ENCODE measurements at places on chromosomes 2 and 18.

GRCh38 chr2:224211181-224211480, 172.0 kb upstream of the SERPINE2 start:
- DNase-seq: no peak

DNA sequence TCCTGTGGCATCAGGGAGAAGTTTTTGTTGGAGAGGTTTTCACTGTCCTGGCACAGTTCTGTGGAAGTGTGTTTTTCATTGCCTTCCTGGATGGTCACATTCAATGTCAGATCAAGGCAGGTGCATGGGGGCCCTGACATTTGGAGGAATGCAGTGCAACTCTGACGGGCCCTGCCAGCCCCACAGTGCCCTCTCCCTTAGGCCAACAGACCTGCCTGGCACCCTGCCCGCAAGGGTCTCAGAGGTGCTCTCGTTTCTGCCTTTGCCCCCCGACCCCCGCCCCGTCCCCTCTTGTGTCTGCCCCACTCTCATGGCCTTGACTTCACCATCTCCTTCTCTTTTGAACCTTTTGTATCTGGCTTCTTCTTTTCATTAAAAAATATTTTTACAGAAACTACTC, 257.2 kb upstream of the HDAC4 start:
- no peak for DNase-seq

GRCh38 chr2:71070294-71071093, 2.0 kb downstream of the NAGK start:
- DNase-seq: no peak

DNA sequence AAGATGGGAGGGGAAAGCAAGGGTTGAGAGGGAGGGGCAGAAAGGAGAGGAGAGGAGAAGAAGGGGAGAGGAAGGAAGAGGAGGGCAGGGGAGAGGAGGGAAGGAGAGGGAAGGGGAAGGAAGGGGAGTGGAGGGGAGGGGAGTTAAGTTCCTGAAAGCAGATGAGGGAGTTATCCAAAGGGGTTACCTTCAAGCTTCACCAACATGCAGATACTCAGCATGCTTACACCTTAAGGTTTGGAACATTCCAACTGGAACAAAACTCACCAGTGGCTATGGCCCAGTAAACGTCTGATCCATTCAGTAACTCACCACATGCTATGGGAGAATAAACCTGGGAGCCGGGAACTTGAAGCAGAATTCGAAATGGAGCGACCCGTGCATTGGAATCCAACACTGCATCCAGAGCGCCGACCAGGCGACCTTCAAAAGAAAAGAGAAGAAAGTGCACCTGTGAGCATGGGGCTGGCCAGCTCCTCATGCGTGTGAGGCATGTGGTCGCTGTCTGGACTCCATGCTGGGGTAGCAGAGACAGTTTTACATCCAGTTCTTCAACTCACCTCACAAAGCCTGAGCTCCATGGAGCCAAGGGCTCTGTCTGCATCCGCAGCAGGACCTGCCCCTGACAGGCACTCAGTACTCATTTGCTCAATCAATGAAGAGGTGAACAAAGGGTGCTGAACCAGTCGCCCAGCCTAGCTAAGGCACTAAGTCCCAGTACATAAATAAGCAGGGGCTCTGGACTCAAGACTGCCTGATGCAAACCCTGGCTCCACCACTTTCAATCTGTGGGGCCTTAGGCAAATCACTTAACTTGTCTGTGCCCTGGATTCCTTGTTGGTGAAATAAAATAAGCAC, 61.0 kb downstream of the TBC1D8 start:
- no peak for DNase-seq

DNA sequence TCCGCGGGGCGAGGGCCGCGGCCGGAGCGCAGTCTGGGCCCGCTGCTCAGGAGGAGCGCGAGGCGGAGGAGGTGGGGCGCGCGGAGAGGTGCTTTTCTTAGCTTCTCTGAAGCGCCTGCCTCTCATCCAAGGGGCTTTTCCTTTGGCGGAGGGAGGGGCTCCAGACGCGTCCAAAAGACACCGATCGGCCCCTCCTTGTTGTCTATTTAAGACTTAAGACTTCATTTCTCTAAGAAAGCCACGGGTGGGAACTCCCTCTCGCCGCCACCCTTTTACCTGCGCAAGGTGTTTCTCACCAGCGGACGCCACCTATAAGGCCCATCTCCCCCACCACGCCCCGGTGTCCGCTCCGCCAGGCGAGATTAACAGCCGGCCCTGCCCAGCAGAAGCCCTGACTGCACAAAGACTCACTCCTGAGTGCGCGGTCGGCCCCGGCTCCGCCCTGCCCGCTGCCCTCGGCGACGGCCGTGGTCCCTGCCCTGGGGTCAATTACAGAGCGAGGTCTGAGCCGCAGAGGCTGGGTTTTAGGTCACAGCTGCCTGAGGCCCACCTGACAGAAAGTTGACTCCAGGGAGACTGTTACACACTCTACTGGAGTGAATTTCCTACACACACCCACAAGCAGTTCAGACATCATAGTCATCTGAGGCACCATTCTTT, at the start of gene DSC2:
TSS of gene DSC2 (minus strand) at position 397 of the 660 bp plus-strand sequence. CDS start 450 bp downstream, outside the sequence.
- DNase-seq: peak; percentile 81

GRCh38 chr2:66073172-66073571, 361.8 kb upstream of the MEIS1 start:
- DNase-seq: no peak

DNA sequence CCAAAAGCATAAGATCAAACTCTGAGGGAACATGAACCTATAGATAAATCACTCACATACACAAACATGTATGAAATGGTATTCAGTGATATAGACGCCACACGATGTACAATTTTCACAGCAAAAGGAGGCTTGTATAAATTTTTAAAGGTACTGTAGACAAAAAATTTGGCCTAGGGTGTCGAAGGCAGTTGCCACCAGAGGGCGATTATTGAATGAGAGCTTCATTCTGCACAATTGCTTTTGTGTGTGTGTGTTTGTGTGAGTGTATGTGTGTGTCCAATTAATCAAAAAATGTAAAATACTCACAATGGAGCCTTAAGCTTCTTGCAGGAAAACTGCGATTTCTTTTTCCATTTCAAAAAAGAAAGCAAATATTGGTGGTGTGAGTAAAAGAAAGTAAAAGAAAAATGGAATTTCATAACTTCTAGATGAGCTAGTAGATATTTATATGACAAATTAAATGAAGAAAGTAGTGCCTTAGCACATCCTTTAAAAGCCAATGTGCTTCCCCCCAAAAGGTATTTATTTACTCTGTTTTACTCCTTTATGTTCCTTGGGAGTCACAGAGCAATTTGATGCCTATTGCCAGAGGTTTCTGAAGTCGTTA, 800.1 kb downstream of the SATB2 start:
- peak; percentile 23 for DNase-seq

DNA sequence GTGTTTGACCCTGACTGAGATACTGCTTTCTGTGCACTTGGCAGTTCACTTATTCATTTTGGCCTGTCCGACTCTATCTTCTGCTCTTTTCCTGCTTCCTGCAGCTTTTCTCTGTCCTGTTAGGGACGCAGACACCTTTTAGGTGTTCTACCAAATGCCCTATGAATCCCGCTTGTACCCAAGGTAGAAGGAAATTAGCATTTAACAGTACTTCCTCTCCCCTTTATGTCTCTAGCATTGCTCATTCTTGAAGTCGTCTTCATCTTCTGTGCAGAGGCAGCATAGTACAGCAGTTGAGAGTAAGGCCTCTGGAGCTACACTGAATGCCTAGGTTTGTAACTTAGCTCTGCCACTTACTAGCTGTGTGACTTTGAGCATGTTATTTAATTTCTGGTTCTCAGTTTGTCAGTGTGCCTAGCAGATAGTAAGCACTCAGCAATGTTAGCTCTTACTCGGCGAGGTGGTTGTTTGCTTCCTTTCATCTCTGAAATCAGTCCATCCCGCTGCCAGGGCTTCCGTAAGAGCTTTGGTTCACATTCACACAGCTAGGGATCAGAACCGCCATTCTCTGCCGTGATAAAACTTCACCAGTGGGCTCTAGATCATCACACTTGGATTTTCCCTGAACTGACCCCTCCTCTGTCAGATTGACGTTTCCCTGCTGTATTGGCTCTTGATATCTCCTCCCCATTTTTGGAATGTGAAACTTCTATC, 1.4 kb downstream of the CCT7 start:
- no peak for DNase-seq

GRCh38 chr18:49898421-49898820, 85.1 kb upstream of the ACAA2 start:
- peak; percentile 88 for DNase-seq

GRCh38 chr2:105504459-105504858, 105.6 kb upstream of the FHL2 start:
- DNase-seq: no peak

GRCh38 chr18:28760299-28760698, 583.4 kb upstream of the CDH2 start:
- DNase-seq: no peak

GRCh38 chr2:64391940-64392339, 62.0 kb upstream of the LGALSL start:
- no peak for DNase-seq

DNA sequence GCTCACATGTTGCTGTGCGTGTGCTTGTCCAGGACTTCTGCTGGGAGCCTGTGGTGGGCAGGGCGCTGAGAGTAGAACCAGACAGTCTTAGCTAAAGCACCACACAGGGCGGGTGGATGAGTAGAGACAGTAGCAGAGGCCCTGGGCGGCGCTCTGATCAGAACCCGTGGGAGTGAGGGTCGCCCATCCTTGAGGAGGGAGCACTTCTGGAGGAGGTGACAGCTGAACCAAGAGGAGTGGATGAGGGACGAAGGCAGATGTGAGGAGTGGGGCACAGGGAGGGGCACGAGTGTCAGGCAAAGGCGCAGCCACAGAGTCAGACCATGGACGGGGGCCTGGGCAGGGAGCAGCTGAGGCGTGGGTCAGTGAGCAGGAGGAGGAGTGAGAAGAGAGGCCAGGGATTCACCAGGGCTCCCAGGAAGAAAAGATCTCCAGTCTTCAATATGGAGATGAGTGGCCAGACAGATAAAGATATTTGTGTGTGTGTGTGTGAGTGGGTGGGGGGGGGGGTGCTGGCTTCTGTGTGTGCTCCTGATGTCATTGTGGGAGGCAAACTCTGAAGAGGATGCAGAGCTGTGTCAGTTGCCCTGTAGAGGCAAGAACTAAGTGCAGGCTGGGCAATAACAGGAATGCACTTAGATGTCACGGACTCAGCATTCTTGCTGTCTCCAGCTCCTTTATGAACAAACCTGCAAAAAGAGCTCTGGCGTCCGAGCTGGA, 79.6 kb downstream of the TPO start:
- DNase-seq: no peak

GRCh38 chr2:236871500-236872001, 214.1 kb upstream of the COPS8 start:
- DNase-seq: no peak

- DNase-seq: no peak
These were observed 32.3 kb downstream of the EML6 start for GRCh38 chr2:54755641-54756326.
